GM23248 (cell line): ENCODE measurements at places on chromosomes 5 and 9.
A peak's percentile ranks its signal among the peaks of the same experiment; 100 is the strongest.

- H3K27me3 ChIP-seq: no peaks in the 10 kb centered on the region
- no peak overlapping the region for H3K4me3 ChIP-seq
- H3K27ac ChIP-seq: peak overlapping the region; percentile 64
- DNase-seq: peak; percentile 59
These were observed 128.7 kb downstream of the SPOCK1 start for GRCh38 chr5:137370096-137371071.

DNA sequence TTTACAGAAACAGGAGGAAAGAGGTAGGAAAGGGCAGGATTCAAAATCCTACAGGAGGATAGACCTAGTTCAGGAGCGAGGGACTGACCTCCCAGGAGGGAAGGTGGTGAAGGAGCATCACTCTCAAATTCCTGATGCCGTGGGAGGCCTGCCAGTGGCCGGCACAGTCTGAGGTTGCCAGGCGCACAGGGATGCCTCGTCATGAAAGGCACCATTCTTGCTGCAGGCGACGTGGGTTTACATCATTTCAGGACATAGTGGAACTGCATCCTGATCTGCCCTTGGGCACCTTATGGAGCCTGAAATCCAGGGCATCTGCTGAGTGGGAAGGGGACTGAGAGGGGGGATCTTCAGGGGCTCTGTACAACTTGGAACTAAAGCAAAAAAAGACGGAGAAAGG lies 163.2 kb upstream of the S1PR3 start:
- H3K4me1 ChIP-seq: peaks cover 6% of the 10 kb centered on the region
- DNase-seq: no peak
- H3K36me3 ChIP-seq: no peaks in the 10 kb centered on the region
- H3K27me3 ChIP-seq: no peaks in the 10 kb centered on the region
- no peak overlapping the region for H3K27ac ChIP-seq
- H3K4me3 ChIP-seq: no peak overlapping the region

GRCh38 chr5:12322042-12322441 lies 417.8 kb upstream of the CTNND2 start:
- no peak for DNase-seq
- no peaks in the 10 kb centered on the region for H3K4me1 ChIP-seq
- no peaks in the 10 kb centered on the region for H3K36me3 ChIP-seq
- no peak overlapping the region for H3K4me3 ChIP-seq
- H3K27me3 ChIP-seq: no peaks in the 10 kb centered on the region
- H3K27ac ChIP-seq: no peak overlapping the region

DNA sequence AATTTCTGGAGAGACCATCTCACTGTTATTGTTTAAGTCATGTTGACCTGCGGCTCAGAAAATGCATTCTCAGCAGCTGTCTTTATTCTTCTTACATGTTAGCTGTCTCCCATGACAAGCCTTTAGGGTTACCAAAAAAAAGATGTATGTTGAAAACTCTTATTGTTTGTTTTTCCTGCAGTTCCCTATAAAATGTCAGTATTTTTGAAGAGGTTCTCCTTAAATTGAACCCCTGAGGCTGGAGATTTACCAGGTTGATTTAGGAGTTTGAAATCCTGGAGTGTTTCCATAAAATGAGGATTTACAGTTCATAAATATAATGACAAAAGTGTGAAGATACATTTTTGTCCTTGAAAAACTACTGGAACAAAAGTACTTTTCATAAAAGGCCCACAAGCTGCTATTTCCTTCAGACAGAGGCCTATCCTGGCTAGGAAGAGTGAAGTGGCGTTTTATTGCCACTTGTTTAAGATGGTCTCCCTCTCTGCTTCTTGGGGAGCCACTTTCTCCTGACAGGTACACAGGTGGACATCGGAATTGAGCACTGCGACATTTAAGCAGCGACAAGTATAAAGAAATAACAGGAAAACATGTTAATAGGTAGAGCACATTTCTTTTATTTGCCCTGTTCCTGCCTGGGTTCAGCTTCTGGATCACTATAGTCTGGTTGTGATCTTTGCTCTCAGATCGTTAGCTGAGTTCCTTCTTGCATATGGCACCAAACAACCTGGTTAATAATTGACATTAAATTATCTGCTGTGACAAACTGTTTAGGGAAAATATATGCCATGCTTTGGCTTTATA lies 344.8 kb upstream of the RPS23 start:
- no peak overlapping the region for H3K27ac ChIP-seq
- H3K4me1 ChIP-seq: no peaks in the 10 kb centered on the region
- no peak for DNase-seq

- DNase-seq: peak; percentile 70
- H3K4me1 ChIP-seq: no peaks in the 10 kb centered on the region
- H3K27me3 ChIP-seq: no peaks in the 10 kb centered on the region
- H3K27ac ChIP-seq: no peak overlapping the region
These were observed 727 bp downstream of the TRIM7 start for GRCh38 chr5:181204113-181204825.

DNA sequence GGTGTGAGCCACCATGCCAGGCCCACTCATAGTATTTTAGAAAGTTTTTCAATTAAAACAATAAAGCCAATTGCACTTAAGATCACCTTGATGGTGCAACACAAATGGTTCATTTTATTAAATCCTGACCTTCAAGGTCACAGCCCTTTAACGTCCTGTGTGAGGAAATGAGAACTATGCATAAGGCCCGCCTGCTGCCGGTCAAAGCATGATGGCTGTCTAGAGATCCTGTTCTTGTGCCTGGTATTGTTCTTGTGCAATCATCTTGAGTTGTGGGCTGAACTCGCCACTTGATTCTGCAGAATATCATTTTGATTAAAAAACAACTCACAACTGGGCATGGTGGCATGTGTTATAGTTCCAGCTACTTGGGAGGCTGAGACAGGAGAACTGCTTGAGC lies 43.6 kb upstream of the FBXW11 start:
- no peak for DNase-seq
- H3K4me1 ChIP-seq: 0 out of 2 replicates have a peak, but pooled peaks cover 3% of the 10 kb centered on the region

DNA sequence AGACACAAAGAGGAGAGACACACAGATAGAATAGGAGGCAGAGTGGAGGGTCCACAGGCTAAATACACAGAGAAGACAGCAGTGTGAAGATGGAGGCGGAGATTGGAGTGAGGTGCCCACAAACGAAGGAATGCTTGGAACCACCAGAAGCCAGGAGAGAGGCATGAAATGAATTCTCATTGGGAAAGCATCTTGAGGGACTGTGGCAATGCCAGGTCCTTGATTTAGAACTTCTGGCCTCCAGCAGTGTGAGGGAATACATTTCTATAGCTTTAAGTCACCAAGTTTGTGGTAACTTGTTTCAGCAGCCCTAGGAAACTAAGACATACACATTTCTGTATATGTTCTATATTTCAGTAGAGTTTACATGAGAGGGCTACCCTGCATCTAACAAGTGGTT lies 396.6 kb upstream of the ZNF608 start:
- H3K27me3 ChIP-seq: no peaks in the 10 kb centered on the region
- no peak overlapping the region for H3K27ac ChIP-seq
- peak; percentile 14 for DNase-seq
- H3K4me3 ChIP-seq: no peak overlapping the region
- peaks cover 20% of the 10 kb centered on the region; the same call in 1 of the 2 replicates for H3K4me1 ChIP-seq
- H3K36me3 ChIP-seq: no peaks in the 10 kb centered on the region

DNA sequence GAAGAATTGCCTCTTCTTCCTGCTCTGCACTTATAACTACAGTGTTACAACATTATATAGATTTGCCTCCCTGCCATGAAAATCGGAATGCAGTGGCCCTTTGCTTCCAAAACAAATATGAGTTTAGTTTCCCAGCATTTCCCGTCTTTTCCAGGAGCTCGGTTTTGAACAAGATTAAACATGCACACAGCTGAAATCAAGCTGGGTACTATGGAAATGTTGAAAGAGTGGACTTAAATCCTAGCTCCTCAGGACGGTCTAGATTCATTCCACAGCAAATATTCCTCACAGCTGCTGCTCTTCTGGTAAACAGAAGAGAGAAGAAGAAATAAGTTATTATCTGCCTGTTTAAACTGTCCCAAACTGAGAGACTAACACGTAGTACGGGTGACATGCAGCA lies 161.4 kb downstream of the PIK3R1 start:
- H3K36me3 ChIP-seq: no peaks in the 10 kb centered on the region
- DNase-seq: peak; percentile 18
- H3K4me1 ChIP-seq: peaks cover 14% of the 10 kb centered on the region
- H3K4me3 ChIP-seq: peak overlapping the region; percentile 9; the same call in 1 of the 2 replicates
- no peak overlapping the region for H3K27ac ChIP-seq
- no peaks in the 10 kb centered on the region for H3K27me3 ChIP-seq

- no peak overlapping the region for H3K27ac ChIP-seq
- peaks cover 25% of the 10 kb centered on the region; the same call in 1 of the 2 replicates for H3K36me3 ChIP-seq
- 0 out of 2 replicates have a peak, but pooled peaks cover 9% of the 10 kb centered on the region for H3K4me1 ChIP-seq
- no peak overlapping the region for H3K4me3 ChIP-seq
These were observed 76.9 kb downstream of the SH3PXD2B start for GRCh38 chr5:172377438-172377837.

- H3K4me1 ChIP-seq: no peaks in the 10 kb centered on the region
- no peak for DNase-seq
- no peaks in the 10 kb centered on the region for H3K36me3 ChIP-seq
- no peak overlapping the region for H3K4me3 ChIP-seq
- H3K27me3 ChIP-seq: peaks cover 46% of the 10 kb centered on the region
These were observed 2.2 kb downstream of the ADGRV1 start for GRCh38 chr5:90560771-90561170.

- H3K4me1 ChIP-seq: no peaks in the 10 kb centered on the region
- H3K36me3 ChIP-seq: peaks cover 93% of the 10 kb centered on the region
These were observed 36.4 kb downstream of the ERAP1 start for GRCh38 chr5:96771395-96771794.

DNA sequence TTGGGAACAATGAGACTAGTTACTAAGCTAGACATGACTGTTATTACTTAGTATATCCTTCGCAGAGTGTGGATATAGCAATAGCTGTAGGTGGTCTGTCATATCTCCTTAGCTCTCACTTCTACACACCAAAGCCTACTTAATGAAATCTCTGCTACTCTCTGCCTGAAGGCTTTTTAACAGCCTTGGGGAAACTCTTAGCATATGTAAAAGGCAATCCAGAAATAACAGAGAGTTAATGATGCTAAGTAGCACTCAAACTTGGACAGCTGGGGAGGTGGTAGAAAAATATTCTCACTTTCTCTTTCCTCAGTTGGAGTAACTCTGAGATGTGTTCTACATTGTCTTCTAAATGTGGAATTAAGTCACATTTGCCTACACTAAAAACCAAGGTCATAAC lies 30.2 kb upstream of the C6 start:
- no peak for DNase-seq
- H3K27ac ChIP-seq: no peak overlapping the region
- no peak overlapping the region for H3K4me3 ChIP-seq
- no peaks in the 10 kb centered on the region for H3K36me3 ChIP-seq
- H3K4me1 ChIP-seq: 0 out of 2 replicates have a peak, but pooled peaks cover 4% of the 10 kb centered on the region

- no peaks in the 10 kb centered on the region for H3K36me3 ChIP-seq
- no peak overlapping the region for H3K27ac ChIP-seq
- H3K4me3 ChIP-seq: no peak overlapping the region
These were observed 1044.0 kb upstream of the CDH6 start for GRCh38 chr5:30149526-30149925.

GRCh38 chr9:131198041-131198715 lies 72.8 kb downstream of the NUP214 start:
- H3K27ac ChIP-seq: no peak overlapping the region
- no peaks in the 10 kb centered on the region for H3K27me3 ChIP-seq
- H3K4me1 ChIP-seq: no peaks in the 10 kb centered on the region
- DNase-seq: no peak
- no peak overlapping the region for H3K4me3 ChIP-seq

GRCh38 chr9:130847306-130848217 lies 12.5 kb downstream of the ABL1 start:
- H3K27ac ChIP-seq: peak overlapping the region; percentile 96
- peaks cover 65% of the 10 kb centered on the region for H3K4me1 ChIP-seq
- no peaks in the 10 kb centered on the region for H3K36me3 ChIP-seq
- H3K4me3 ChIP-seq: peak overlapping the region; percentile 61
- DNase-seq: peak; percentile 99
- H3K27me3 ChIP-seq: no peaks in the 10 kb centered on the region

- H3K4me1 ChIP-seq: no peaks in the 10 kb centered on the region
- H3K27ac ChIP-seq: no peak overlapping the region
- no peak for DNase-seq
- no peak overlapping the region for H3K4me3 ChIP-seq
- H3K36me3 ChIP-seq: no peaks in the 10 kb centered on the region
These were observed 1.7 kb upstream of the ACTL7A start for GRCh38 chr9:108860354-108860753.

- H3K27ac ChIP-seq: no peak overlapping the region
- no peak for DNase-seq
These were observed 28.0 kb downstream of the ERAP2 start for GRCh38 chr5:96904054-96904931.

GRCh38 chr9:121299467-121300282 lies 31.7 kb downstream of the GSN start:
- 0 out of 2 replicates have a peak, but pooled peaks cover 7% of the 10 kb centered on the region for H3K4me1 ChIP-seq
- no peak overlapping the region for H3K27ac ChIP-seq
- DNase-seq: peak; percentile 76

- DNase-seq: no peak
- H3K4me1 ChIP-seq: no peaks in the 10 kb centered on the region
- H3K36me3 ChIP-seq: no peaks in the 10 kb centered on the region
- H3K27me3 ChIP-seq: no peaks in the 10 kb centered on the region; the same call in none of the 2 replicates
- no peak overlapping the region for H3K4me3 ChIP-seq
These were observed 186.8 kb upstream of the NFIB start for GRCh38 chr9:14500705-14501104.

- H3K4me3 ChIP-seq: no peak overlapping the region
- H3K27me3 ChIP-seq: no peaks in the 10 kb centered on the region
- H3K27ac ChIP-seq: no peak overlapping the region
- H3K36me3 ChIP-seq: no peaks in the 10 kb centered on the region
- peaks cover 42% of the 10 kb centered on the region for H3K4me1 ChIP-seq
- no peak for DNase-seq
These were observed 10.0 kb downstream of the PALM2AKAP2 start for GRCh38 chr9:109789971-109790370.

GRCh38 chr5:160959804-160960203 lies 107.8 kb upstream of the ATP10B start:
- no peaks in the 10 kb centered on the region for H3K4me1 ChIP-seq
- no peaks in the 10 kb centered on the region for H3K27me3 ChIP-seq
- no peak overlapping the region for H3K27ac ChIP-seq
- no peaks in the 10 kb centered on the region for H3K36me3 ChIP-seq
- DNase-seq: no peak

DNA sequence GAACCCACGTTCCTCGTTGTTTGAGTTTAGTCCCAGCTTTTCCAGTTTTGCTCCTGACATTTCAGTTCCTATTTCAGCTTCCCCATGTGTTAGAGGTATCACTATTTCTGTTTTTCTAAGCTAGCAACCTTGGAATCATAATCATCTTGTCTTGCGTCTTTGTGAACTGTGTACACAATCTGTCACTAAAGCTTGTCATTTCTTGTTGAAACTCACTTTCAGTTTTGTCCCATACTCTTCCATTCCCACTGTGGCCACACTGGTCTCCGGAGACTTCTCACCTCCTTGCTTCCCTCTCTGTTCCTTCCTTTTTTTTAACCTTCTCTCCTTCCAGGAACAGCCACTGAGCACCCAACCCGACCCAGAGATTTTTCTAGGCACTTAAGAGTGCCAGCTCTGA lies 36.9 kb downstream of the TGFBR1 start:
- DNase-seq: no peak
- peaks cover 5% of the 10 kb centered on the region; the same call in 1 of the 2 replicates for H3K4me1 ChIP-seq
- H3K27me3 ChIP-seq: no peaks in the 10 kb centered on the region
- no peak overlapping the region for H3K4me3 ChIP-seq
- peaks cover 77% of the 10 kb centered on the region for H3K36me3 ChIP-seq

- no peaks in the 10 kb centered on the region for H3K36me3 ChIP-seq
- H3K4me3 ChIP-seq: no peak overlapping the region
- H3K4me1 ChIP-seq: peaks cover 20% of the 10 kb centered on the region; the same call in 1 of the 2 replicates
- peak overlapping the region; percentile 32 for H3K27ac ChIP-seq
These were observed 41.0 kb upstream of the FBN2 start for GRCh38 chr5:128579093-128579492.

- DNase-seq: no peak
- H3K4me1 ChIP-seq: no peaks in the 10 kb centered on the region
- no peak overlapping the region for H3K27ac ChIP-seq
- H3K4me3 ChIP-seq: no peak overlapping the region
- no peaks in the 10 kb centered on the region for H3K27me3 ChIP-seq
These were observed 19.7 kb upstream of the PCDHAC2 start for GRCh38 chr5:140946578-140946977.
